ENCODE measurements at places on chromosomes 12 and 14. TPM values are rescaled to one million over a fixed set of nuclear protein-coding genes. Genes with fewer than 3 reads are reported as not detected.
A peak's percentile ranks its signal among the peaks of the same experiment; 100 is the strongest.

MUCL1 gene
- total RNA-seq: not detected

KIF21A gene
- 28.7 TPM for total RNA-seq

KCNC2 gene
- not detected for total RNA-seq

SLC10A1 gene
- not detected for total RNA-seq

OR4K13 gene
- total RNA-seq: not detected

TRHDE gene
- total RNA-seq: 31.6 TPM

C12orf56 gene
- 3.8 TPM for total RNA-seq

HELB gene
- 9.6 TPM for total RNA-seq

ETFRF1 gene
- 8.6 TPM for total RNA-seq

TUBA1C gene
- total RNA-seq: 469 TPM

DNA sequence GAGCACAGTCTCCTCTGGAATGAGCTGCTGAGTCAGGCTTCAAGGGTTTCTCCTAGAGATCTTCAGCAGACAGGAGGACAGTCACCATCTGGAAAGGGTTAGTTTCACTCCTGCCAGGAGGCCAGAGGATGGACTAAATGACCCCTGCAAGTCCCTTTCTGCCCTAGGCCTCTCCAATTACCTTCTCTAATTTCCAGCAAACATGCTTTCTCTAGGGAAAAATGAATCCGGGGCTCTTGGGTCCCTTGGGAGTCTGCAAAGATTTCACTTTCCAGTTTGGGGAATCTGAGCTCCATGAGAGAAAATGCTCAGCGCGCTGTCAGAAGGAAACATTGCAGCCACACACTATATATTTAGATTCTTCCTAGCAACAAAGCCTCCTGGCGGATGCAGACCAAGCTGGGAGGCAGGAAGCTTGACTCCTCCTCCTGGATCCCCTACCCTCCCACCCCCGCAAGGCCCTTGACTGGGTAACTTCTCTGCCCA lies 184.4 kb upstream of the CCND2 start:
- DNase-seq: no peak
- no peak overlapping the region for H3K4me3 ChIP-seq
- H3K27me3 ChIP-seq: peaks cover 72% of the 10 kb centered on the region
- no peaks in the 10 kb centered on the region for H3K36me3 ChIP-seq
- H3K27ac ChIP-seq: no peak overlapping the region

DNA sequence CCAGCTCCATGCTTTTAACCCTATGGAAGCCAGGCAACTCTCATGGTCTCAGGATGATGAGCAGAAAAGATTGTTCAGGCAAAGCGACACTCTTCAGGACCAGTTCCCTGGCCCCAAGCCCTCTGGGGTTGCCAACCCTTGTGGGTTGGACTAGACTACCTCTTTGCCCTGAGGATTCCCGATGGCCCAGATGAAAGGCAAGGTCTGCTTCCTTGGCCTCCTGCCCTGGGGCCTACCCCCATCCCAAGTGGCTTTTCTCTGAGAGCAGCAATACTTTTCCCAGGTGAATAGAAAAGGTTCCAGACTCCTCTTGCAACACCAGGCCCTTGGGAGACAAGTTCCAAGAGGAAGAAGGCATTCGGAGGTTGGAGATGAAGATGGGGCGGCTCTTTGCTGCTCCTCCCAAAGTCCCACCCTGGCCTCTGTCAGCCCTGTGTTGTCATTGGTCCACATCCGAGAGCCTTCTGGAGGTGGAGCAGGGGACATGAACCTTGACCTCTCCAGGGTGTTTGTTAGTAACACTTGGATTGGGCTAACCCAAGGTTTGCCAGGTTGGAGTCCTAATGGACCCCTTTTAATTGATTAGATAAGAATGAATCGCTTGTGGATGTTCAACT lies 131.1 kb downstream of the GCH1 start:
- peaks cover 27% of the 10 kb centered on the region for H3K4me1 ChIP-seq
- no peak overlapping the region for H3K27ac ChIP-seq
- no peaks in the 10 kb centered on the region for H3K27me3 ChIP-seq
- H3K36me3 ChIP-seq: peaks cover 7% of the 10 kb centered on the region
- DNase-seq: no peak

- H3K4me1 ChIP-seq: peaks cover 36% of the 10 kb centered on the region
- peak; percentile 60 for DNase-seq
- no peaks in the 10 kb centered on the region for H3K27me3 ChIP-seq
- peak overlapping the region; percentile 34 for H3K27ac ChIP-seq
- no peaks in the 10 kb centered on the region for H3K36me3 ChIP-seq
Observed at GRCh38 chr14:71647086-71647784, 285.0 kb upstream of the RGS6 start.

- H3K4me1 ChIP-seq: peaks cover 6% of the 10 kb centered on the region
- H3K4me3 ChIP-seq: no peak overlapping the region
- H3K27me3 ChIP-seq: no peaks in the 10 kb centered on the region
- no peak for DNase-seq
- no peak overlapping the region for H3K27ac ChIP-seq
- H3K36me3 ChIP-seq: no peaks in the 10 kb centered on the region
Observed at GRCh38 chr12:14849661-14850060, 6.3 kb upstream of the ART4 start.

DNA sequence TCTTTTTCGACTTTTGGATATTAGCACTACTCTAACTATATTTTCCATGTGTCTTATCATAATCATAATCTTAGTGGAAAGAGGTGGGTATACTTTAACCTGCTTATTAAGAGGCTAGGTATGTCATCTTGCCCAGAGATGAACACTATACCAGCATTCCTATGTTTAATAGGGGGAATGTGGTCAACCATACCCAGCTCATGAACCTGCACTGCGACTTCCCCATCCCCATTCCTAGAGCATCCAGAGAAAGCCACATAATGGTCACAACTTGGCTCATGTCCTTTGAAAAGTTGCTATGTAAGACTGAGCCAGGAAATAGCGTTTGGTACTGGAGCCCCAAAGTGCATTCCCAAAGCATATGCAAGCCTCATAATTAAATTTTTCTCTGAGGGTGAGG lies 55.2 kb downstream of the TMCC3 start:
- H3K4me3 ChIP-seq: no peak overlapping the region
- DNase-seq: peak; percentile 23
- H3K27ac ChIP-seq: peak overlapping the region; percentile 7
- H3K27me3 ChIP-seq: no peaks in the 10 kb centered on the region
- no peaks in the 10 kb centered on the region for H3K36me3 ChIP-seq

DNA sequence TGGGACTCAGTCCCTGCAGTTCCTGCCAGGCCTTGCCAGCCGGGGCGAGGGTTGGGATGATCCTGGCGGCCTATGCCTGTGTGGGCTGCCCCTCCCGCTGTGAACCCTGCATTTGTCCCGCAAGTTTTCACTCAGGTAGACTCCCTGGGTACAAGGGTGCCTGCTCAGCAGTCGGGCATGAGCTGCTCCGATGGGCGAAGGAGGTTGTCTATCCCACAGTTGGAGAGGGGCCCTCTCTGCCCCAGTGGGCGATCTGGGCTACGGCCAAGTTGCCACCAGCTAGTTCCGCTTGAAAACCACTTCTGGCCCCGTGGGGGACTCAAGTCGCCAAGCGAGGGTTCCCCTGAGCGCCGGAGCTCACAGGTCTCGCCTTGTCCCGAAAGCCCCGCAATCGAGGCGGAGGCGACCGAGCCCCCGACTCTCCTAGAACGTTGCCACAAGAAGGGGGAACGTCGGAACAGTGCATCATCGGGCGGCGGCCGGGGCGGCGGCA lies 365 bp upstream of the TPI1 start:
- peak; percentile 17 for DNase-seq
- peak overlapping the region; percentile 91 for H3K27ac ChIP-seq
- H3K4me1 ChIP-seq: peaks cover 37% of the 10 kb centered on the region

- no peaks in the 10 kb centered on the region for H3K27me3 ChIP-seq
- no peak for DNase-seq
- H3K36me3 ChIP-seq: peaks cover 20% of the 10 kb centered on the region
- no peak overlapping the region for H3K4me3 ChIP-seq
- no peak overlapping the region for H3K27ac ChIP-seq
- no peaks in the 10 kb centered on the region for H3K4me1 ChIP-seq
Observed at GRCh38 chr12:121446750-121447149, 46.8 kb downstream of the RNF34 start.

GRCh38 chr14:89910691-89911009 lies 43.9 kb downstream of the EFCAB11 start:
- peaks cover 29% of the 10 kb centered on the region for H3K4me1 ChIP-seq
- H3K27me3 ChIP-seq: no peaks in the 10 kb centered on the region
- H3K4me3 ChIP-seq: peak overlapping the region; percentile 42
- H3K27ac ChIP-seq: peak overlapping the region; percentile 79

GRCh38 chr12:50055831-50056638 lies 1.4 kb upstream of the ASIC1 start:
- peaks cover 47% of the 10 kb centered on the region for H3K27me3 ChIP-seq
- H3K27ac ChIP-seq: peak overlapping the region; percentile 63
- H3K36me3 ChIP-seq: peaks cover 16% of the 10 kb centered on the region
- H3K4me3 ChIP-seq: peak overlapping the region; percentile 59

- no peak for DNase-seq
- peaks cover 49% of the 10 kb centered on the region for H3K36me3 ChIP-seq
- H3K4me1 ChIP-seq: no peaks in the 10 kb centered on the region
- peak overlapping the region; percentile 83 for H3K27ac ChIP-seq
- no peak overlapping the region for H3K4me3 ChIP-seq
Observed at GRCh38 chr14:102362084-102362483, 606 bp downstream of the CINP start.

- H3K27ac ChIP-seq: no peak overlapping the region
- no peak for DNase-seq
- H3K4me3 ChIP-seq: no peak overlapping the region
- no peaks in the 10 kb centered on the region for H3K4me1 ChIP-seq
Observed at GRCh38 chr14:53493320-53493719, 340.2 kb upstream of the DDHD1 start.

DNA sequence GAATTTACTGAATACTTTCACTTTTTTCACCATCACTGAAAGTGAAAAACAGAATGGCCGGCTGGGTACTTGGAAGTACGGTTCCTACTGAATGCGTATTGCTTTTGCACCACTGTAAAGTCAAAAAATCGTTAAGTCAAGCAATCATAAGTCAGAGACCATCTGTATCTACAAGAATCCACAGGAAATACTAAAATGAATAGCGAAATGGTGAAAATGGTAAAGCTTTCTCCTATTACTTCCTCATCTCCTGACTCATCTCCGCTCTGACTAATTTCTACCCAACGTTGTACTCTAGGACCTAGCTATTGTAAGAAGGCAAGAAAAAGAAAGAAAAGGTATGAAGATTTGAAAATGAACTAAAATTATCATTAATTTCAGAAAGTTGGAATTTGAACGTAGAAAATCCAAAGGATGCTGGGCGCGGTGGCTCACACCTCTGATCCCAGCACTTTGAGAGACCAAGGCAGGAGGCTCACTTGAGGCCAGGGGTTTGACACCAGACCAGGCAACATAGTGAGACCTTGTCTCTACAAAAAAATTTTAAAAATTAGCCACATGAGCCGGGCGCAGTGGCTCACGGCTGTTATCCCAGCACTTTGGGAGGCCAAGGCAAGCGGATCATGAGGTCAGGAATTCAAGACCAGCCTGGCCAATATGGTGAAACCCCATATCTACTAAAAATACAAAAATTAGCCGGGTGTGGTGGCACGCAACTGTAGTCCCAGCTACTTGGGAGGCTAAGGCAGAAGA lies 5.3 kb upstream of the CDCA4 start:
- no peaks in the 10 kb centered on the region for H3K27me3 ChIP-seq
- no peak overlapping the region for H3K27ac ChIP-seq
- H3K4me3 ChIP-seq: no peak overlapping the region
- H3K4me1 ChIP-seq: peaks cover 36% of the 10 kb centered on the region

- peaks cover 13% of the 10 kb centered on the region for H3K36me3 ChIP-seq
- peaks cover 41% of the 10 kb centered on the region for H3K4me1 ChIP-seq
- peak; percentile 88 for DNase-seq
- H3K27ac ChIP-seq: peak overlapping the region; percentile 67
- H3K27me3 ChIP-seq: peaks cover 7% of the 10 kb centered on the region
Observed at GRCh38 chr12:98397323-98398105, 117.9 kb upstream of the TMPO start.

DNA sequence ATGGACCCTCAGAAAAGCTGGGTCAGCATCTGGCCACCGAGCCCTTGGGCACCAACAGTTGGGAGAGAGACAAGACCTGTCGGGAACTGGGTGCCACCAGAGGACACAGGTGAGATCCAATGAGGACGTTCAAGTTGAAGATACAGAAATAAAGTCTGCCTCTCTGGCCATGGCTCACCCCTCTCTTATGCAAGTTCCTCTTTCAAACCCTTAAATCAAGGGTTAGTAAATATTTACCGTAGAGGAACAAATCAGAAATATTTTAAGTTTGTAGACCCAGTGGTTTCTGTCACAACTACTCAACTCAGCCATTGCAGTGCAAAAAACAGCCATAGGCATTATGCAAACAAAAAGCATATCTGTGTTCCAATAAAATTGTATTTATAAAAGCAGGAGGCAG lies 76.5 kb upstream of the HSPB8 start:
- no peak for DNase-seq
- no peaks in the 10 kb centered on the region for H3K4me1 ChIP-seq
- H3K4me3 ChIP-seq: no peak overlapping the region
- H3K27me3 ChIP-seq: peaks cover 1% of the 10 kb centered on the region
- H3K36me3 ChIP-seq: no peaks in the 10 kb centered on the region

DNA sequence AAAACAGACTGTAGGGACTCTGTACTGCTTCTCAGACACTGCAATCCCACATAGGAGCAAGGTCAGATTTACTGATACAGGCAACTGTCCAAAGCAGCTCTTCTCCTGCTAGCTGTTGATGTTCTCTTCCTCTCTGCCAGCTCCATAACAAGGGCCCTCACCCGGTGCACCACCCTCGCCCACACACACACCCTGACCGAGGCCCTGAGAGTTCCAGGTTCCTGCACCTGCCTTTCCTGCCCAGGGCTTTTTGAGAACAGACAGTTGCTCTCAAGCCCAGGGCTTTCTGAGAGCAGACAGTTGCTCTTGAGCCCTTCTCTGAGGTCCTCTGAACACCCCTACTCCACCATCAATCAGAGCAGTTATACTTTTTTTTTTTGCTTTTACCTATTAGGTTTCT lies 233.8 kb upstream of the GARIN6 start:
- H3K4me3 ChIP-seq: no peak overlapping the region
- no peaks in the 10 kb centered on the region for H3K36me3 ChIP-seq

GRCh38 chr14:55103005-55103640 lies 25.9 kb upstream of the LGALS3 start:
- peak overlapping the region; percentile 89 for H3K4me3 ChIP-seq
- DNase-seq: peak; percentile 93
- H3K36me3 ChIP-seq: peaks cover 38% of the 10 kb centered on the region
- H3K27me3 ChIP-seq: no peaks in the 10 kb centered on the region

DNA sequence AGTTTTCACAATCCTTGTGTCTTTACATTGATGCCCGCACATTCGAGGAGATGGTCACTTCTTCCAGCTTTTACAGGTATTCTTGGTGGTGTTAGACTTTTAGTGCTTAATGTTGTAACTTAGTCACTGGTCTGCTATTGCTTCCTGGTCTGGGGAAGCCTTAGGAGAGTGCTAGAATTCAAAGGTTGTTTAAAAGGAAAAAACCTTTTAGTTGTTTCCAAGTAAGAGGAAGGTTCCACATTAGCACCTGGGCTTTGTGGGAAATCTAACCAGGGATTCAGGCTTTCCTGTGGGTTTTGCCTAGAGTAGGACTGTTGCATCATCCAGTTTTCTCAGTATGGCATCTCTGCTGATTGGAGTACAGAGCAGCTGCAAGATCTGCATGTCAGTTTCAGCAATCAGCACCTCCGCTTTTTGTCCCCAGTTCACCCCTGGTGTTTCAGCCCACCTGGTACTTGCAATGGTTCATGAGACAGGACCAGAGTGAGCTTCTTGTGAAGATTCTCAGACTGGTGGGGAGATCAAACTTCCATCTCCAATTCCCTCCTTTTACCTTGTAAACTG lies 44.0 kb upstream of the PLBD1 start:
- no peak overlapping the region for H3K27ac ChIP-seq
- no peaks in the 10 kb centered on the region for H3K27me3 ChIP-seq
- H3K4me3 ChIP-seq: no peak overlapping the region
- no peaks in the 10 kb centered on the region for H3K36me3 ChIP-seq

GRCh38 chr12:98002887-98003493 lies 512.4 kb upstream of the TMPO start:
- no peak overlapping the region for H3K4me3 ChIP-seq
- H3K36me3 ChIP-seq: no peaks in the 10 kb centered on the region
- no peak overlapping the region for H3K27ac ChIP-seq
- peak; percentile 72 for DNase-seq
- H3K27me3 ChIP-seq: no peaks in the 10 kb centered on the region
- H3K4me1 ChIP-seq: peaks cover 9% of the 10 kb centered on the region

All from Calu3 (cell line).